Colonic mucosa (tissue), 4 donors: ENCODE measurements at places on chromosomes 1 and 21.

DNA sequence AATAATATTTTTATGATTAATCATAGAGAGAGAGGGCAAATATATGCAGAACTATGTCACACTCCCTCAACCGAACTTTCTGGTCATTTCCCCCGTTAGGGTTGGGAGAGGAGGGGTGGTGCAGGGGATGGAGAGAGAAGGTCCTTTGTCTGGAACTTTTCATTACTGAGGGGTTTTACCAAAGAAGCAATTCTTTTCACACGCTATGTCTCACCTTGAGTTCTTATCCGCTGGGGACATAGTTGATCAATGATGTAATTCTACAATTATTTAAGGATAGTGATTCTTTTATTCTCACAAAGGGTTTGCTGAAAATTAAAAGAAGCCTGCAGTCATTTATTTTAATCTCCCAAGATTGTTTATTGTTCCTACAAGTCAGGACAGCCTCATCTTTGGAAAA is 98.3 kb upstream of the RUNX1 start:
- DNase-seq = no peak

GRCh38 chr1:170077926-170078325 is 3.4 kb upstream of the KIFAP3 start:
- no peak for DNase-seq

DNA sequence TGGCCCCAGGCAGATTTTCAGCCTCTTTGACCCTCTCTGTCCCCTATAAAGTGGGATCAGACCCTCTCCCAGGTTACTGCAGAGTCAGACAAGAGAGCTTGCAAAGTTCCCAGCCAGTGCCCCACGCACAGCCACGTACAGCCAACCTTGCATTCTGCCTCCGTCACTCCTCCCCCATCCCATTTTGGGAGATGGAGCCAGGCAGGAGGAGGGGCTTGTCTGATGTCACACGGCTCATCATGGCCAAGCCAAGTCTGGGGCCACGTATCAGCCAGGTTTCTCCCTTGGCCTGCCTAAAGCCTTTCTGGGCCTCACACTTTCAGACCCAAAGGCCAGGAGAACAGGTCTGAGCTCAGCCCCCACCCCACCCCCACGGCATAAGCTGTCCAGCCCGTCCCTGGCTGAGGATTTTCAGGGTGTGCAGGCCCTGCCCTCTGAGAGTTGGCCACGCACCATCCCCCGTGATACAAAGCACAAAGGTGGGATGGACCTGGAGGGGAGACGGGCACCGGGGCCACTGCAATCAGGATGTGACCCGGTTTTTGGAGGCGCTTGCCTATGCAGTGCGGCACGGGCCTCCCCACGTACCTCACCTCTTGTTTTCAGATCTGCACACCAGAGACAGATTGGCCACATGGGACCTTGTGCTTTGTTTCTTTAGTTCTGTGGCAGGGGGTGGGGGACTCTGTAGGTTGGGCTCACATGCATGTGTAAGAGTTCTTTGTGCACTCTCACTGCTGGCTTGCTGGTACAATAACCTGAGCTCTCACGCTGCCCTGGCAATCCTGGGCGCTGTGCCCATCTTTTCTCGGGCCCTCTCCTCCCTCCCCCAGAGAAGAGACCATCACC is 47.6 kb downstream of the TRIM11 start:
- no peak for DNase-seq

DNA sequence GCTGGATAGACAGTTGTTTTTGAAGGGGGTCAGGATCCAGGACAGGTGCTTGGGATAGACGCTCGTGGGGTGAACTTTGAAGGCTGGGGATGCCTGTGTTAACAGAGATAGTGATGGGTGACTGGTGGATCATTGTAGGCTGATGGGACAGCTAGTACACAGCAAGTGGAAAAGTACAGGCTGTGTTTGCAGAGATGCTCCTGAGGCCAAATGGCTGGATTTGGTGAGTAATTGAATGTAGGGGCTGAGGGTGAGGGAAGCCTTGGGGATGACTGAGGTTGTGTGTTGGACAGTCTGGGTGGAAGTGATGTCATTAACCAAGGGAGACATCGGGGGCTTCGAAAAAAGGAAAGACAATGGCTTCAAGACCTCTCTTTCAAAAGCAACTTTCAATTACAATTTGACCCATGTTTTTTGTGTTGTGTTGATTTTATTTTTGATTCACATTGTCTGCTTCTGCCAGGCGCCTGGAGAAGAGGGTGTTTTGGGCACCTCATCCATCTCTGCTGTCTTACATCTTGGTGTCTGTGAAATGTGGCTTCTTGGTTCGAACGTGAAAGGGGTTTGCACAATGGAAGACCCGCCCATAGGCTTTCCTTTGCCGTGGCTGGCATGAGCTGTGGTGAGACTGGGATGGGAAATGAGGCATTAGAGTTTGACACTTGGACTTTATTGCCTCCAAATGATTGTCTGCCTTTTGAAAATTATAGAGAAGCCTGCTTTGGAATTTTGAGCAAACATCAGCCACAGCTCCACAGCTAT is 147.5 kb downstream of the FOXD2 start:
- DNase-seq = peak; percentile 5

- no peak for DNase-seq
These were observed 389.1 kb upstream of the ZP4 start for GRCh38 chr1:238279694-238280380.

DNA sequence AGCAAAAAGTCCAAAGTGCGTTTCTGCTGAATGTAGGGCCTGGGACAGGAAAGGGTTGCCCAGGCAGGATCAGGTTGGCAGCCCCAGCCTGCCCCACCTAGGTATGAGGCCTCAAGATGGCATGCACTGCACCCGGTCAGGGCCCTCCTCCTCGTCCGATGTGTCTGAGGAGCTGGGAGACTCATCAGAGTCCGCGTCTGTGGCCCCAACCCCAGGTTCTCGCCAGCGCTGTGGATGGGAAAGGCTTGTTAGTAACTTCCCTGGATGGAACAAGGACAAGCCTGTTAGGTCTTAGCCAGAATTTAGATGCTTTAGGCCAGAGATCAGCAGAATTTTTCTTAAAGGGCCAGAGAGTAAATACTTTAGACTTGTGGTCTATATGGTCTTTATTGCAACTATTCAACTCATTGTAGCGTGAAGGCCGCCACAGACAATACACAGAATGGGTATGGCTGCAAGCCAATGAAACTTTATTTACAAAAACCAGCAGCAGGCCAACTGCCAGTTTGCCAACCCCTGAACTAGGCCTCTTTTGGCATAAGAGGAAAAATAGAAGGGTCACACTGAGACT is 12.4 kb downstream of the PEA15 start:
- peak; percentile 49 for DNase-seq
